C1 segment of cervical spinal cord (tissue), 14 donors: ENCODE measurements at places on chromosomes 1 and 21.

- DNase-seq = no peak
Measured at GRCh38 chr1:22039594-22040285, 12.8 kb upstream of the CDC42 start.

GRCh38 chr1:228007801-228008341 is 1.1 kb downstream of the WNT3A start:
- DNase-seq = no peak

DNA sequence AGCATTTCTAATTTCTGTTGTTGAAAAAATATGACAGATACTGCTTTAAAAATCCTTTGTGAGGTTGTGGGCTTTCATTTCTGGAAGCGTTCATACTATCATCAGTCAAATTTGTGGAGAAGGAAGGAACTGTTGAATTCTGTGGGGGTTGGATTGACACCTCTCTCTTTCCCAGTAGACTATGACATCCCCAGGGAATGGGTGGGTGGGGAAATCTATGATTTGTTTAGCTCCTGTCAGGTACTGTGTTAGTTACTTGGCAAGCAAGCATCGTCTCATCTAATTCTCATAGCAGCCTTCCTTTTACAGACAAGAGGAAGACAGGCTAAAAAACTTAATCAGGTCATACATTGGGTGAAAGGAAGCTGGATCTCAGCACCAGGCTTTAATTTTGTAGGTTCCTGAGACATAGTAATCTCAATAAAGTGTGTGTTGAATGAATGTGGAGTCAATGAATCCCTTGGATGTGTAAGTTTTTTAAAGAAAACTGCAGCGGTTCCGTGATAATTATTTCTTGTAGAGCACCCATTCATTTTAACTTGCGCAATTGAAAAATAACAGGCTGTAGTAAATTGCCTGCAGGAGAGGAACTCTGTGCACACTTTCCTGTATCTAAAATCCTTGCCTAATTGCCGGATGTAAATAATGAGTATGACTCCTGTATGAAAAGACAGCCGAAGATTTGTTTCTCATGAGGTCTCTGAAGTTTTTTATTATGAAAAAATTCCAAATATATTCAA is 60.6 kb downstream of the MYOM3 start:
- no peak for DNase-seq

DNA sequence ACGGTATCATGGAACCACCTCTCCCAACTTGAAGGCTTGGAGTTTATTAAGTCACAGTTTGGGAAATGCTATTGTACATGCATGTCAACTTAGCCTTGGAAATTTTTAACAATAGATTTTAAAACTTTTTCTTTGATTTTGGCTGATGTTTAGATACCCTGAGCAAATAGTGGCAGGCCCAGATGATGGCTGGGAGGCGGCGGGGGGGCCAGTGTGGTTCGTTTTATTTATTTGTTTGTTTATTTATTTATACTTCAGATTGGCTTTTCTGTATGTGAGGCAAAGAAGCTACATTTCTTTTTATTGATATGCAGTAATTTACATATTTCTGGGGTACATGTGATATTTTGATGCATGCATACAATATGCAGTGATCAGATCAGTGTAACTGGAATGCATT is 82.0 kb downstream of the VWA5B1 start:
- no peak for DNase-seq

- DNase-seq = no peak
Measured at GRCh38 chr1:222373216-222373615, 174.7 kb downstream of the HHIPL2 start.

- no peak for DNase-seq
Measured at GRCh38 chr1:157114183-157115121, 14.8 kb upstream of the ETV3L start.
